ENCODE measurements at places on chromosomes 16 and 17.
A peak's percentile ranks its signal among the peaks of the same experiment; 100 is the strongest.

GRCh38 chr17:70144260-70144846, 25.0 kb upstream of the KCNJ2 start:
- DNase-seq = no peak

DNA sequence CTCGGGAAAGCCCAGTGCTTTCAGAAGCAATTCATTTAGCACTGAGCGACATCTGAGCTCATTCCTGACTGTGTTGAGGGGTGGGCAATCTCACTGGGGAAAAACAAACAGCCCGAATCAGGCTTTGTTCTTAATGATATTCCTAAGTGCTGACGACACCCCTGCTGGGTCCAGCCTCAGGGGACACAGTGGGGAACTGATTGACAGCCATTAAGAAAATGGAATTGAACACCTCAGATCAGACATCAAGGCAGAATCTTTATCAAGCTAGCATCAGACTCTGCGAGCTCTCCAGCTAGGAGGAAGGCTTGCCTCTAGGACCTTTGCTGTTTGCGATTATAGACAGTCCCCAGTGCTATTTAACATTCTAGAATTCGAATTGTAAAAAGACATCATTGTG, 22.5 kb upstream of the LYRM9 start:
- no peak for DNase-seq

DNA sequence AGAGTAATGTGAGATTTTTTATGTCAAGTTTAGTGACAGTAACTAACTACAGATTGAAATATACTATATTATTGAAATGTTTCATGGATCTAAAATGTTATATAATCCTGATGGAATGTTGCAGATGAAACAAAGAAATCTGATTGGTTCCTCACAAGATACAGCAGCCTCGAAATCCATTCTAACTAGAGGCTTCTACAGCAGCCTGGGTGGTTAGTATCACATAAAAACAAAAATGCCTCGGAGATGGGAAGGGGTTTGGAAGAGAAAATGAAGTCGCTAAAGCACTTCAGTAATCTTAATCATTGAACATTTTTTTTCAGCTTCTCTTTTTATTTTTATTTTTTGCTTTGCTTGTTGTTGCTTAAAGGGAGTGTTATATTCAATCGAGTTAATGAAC, 75.2 kb downstream of the TANC2 start:
- DNase-seq = no peak

DNA sequence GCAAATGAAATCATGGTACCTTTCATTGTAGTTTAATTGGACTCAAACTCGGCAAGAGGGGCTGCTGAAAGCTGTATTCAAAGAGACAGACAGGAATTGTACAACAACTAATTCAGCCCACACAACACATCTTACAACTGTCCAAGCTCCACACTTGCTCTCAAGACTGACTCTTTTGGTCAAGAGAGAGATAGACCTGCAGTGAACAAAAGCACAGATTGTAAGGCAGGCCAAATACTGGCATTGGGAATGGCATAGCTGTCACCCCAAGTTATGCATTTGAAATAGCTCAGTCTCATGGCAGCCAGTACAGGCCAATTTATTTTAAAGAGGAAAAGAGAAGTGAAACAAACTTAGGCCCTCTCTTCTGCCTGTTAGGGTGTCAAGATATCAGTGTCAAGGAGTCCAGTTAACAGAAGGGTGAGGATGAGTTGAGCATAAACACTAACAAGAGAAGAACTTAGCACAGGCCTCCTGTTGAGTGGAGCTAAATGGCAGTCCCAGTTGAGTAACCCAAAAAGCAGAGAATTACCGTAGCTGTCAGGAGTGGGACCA, 215.7 kb downstream of the IRX3 start:
- DNase-seq = no peak

- DNase-seq = no peak
Measured at GRCh38 chr16:530111-530817, 2.8 kb downstream of the CAPN15 start.

- no peak for DNase-seq
Measured at GRCh38 chr17:8124350-8125153, 646 bp upstream of the HES7 start.

GRCh38 chr16:68291227-68291626, 19.5 kb downstream of the SLC7A6OS start:
- DNase-seq = no peak

DNA sequence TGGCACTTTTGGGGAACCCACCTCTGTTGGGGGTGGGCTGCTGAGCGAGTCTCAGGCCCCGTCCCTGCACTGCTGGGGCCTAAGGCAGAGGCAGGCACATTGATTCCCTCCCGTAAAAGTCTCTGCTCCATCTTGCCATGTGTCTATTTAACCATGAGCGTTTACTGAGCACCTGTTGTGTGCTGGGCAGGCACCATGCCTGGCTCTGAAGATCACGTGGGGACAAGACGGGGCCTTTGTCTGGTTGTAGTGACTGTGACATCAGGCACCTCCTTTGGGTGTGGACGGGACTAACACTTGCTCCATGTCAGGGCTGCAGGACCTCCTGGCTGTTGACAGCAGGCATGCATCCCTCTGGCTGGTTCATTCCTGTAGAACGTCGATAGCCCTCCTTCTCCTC, 204.7 kb upstream of the CIBAR2 start:
- DNase-seq = no peak

DNA sequence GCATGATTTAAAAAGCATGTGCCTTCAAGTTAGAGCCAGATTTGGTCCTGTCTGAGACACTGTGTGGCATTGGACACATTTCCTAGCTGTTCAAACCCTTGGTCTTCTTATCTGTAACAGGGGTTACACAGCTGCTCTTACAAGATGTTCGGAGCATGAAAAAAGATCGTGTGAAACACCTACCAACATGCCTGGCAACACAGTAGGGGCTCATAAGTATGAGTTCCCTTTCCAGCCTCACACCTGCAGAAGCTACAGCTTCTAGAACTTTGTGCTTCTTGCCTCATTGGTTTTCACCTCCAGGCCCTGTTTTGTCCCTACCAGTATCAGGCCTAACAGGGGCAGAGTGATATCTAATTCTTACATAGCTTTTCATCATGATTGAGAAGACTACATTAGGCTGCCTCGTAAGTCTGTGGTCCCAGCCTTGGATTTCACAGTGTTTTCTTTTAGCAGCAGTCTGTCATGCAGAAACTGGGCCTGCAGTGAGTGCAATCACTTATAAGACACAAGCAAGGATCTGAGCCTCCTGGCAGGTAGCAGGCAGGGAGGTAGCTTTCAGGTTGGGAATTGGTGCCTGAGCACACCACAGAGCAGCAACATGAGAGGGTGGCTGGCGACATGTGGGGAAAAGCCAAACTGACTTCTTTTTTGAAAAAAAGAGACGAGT, 78.8 kb downstream of the CCDC182 start:
- no peak for DNase-seq

DNA sequence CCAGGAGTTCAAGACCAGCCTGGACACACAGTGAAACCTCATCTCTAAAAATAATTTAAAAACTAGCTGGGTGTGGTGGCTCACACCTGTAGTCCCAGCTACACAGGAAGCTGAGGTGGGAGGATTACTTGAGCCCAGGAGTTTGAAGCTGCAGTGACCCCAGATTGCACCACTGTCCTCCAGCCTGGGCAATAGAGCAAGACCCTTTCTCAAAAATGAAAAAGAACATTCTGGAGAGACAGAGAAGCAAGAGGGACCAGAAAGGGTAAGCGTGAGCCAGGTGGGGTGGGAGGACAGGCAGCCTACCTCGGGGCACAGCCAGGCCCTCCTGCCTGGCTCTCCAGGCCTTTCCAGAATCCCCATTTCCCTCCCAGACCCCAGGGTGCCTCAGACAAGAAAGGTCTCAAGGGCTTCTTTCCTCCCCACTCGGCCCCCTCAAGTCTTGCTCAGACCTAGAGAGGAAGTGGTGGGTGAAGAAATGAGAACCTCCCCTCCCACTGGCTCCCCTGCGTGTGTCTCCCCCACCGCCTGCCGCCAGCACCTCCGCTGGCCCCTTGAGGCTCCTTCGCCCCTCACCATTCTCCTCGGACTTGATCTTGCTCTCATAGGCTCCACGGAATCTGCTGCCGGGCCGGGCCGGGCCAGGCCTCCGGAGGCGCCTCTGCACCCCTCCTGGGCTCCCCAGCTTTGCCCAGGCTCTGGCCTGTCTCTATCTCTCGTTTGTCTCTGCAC, 503 bp downstream of the C16orf54 start:
- DNase-seq = peak; percentile 71

DNA sequence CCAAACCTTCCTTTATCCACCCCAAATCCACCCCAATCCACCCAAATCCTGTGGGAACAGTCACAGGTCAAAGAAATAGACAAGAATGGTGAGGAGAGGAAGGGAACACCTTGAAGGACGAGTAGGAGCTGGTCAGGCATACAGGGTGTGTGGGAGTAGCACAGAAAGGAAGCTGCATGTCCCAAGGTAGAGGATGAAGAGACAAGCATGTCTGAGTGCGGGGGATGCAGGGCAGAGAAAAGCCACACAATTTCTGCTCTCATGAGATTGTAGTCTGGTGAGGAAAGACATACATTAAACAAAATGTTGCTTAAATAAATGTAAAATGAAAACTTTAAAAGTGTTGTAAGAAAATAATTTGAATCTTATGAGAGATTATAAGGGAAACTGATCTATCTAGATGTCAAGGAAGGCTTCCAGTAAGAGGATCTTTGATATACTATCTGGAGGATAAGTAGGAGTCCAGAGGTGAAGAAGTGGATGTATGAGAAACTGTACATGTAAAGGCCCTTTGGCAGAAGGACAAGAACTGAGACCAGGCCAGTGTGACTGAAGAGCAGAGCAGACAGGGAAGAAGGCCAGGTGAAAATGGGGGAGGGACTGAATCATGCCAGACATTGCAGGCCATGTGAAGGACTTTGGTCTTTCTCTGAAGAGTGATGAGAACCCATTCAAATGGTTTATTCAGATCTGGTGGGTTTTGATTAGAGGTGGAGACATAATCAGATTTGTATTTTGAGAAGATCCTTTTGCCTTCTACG, 18.6 kb downstream of the TMEM98 start:
- DNase-seq = no peak

GRCh38 chr17:59154292-59154720, 680 bp downstream of the SKA2 start:
- DNase-seq = no peak

DNA sequence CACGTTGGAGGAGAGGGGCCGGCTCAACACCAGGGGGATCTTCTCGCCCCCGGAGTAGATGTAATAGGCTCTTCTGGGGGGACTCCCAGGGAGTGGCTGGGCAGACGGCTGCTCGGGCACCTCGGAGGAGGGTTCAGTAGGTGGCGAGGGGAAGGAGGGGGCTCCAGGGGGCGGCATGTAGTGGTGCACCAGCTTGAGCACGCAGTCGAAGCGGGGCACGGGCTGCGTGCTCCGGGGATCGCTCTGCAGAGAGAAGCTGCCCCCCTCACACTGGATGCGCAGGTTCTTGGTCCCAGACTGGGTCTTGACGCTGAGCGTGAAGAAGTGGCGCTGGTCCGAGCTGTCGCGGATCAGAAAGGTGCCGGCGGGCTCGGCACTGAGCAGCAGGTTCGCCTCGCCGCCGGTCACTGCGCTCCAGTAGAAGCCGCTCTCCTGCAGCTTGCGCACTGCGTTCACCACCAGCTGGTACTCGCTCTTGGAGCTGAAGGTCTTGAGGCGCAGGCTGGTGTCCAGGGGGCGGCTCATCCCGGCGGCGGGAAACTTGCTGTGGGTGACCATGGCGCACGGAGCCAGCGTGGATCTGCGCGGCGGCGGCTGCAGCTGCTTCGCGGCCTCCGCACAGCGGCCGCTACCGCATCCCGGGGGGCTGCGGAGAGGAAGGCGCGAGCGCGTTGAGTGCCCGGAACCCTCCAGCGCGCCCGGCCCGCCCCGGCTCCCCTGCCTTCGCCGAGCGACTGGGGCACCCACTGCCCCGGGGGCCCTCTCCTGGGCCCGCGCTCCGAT, 1.1 kb downstream of the SOCS3 start:
- DNase-seq = no peak

DNA sequence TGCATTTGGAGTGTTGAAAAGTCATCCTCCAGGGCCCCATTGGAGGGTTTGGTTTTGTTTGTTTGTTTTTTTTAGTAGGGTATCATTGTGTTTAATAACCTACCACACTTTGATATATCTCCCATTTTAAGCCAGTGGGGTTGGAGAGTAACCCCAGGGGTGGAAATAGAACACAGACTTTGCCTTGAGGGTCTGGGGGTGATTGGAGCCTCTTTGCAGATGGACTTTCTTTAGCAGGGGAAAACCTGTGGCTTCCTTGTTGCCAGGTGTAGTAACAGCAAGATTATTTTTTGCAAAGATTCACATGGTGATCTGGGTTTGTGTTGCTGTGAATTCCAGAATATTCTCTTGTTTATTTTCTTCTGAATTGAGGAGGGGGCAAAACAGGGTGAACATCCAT, 1.5 kb downstream of the ABCC1 start:
- no peak for DNase-seq

GRCh38 chr16:81891736-81892364, 112.8 kb downstream of the PLCG2 start:
- DNase-seq = no peak

- no peak for DNase-seq
Measured at GRCh38 chr17:19897903-19898302, 30.2 kb upstream of the ULK2 start.

DNA sequence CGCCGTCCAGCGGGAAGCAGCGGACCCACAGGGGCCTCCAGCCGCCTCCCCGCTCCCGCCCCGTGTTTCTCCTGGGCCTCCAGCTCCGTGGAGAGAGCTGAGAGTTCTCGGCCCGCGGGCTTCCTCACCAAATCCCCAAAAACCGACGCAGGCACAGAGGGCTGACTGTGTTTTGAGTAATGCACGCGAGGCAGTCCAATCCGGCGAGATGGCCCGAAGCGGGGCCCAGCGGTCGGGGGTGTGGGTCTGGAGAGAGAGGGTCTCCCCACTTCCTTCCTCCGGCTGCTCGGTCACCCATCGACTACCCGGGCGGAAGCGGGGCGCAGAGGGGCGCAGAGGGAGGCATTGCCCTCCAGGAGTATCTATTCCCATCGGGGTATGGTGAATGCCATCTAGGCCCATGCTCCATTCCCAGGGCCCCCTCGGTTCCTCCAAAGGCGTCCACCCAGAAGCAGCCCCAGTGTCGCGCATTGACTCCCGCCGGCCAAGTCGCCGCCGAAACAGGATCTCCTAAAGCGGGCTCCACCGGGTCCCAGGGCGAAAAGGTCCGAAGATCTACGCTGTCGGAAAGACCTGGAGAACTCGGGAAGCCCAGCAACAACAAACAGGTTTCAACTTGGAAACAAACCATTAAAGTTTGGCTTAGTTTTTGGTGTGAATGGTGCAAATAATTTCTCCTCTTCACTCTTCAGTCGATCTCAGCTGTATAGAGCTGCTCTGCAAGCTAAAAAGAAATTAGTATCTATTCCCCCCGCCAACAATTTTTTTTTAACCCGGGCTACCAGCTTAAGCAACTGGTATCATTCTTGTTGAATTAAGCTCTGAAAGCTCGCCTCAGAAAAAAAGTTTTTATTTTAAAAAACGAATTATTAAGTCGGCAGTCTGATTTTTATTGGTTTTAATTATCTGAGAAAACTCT, 19.2 kb upstream of the HOXB13 start:
- no peak for DNase-seq

DNA sequence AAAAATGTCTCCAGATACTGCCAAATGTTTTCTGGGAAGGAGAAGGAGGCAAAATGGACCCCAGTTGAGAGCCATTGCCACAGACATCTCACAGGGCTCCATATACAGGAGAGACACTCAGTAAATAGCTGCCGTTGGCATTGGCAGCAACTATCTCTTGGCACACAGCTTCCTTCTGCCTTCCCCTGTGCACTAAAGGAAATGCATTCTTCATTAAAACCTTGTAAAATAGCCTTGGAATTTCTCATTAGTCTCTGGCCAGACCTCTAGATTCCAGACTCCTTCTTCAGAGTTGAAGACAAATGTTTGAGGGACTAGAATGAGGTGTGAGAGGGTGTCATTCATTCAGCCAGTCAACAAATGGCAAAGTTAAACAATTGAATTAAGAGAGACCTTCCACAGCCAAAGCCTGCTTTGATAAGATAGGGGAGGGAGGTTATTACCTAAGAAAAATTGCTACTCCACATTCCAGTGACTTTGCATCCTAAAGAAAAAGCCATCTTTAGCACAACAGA, 223.9 kb upstream of the HS3ST3A1 start:
- DNase-seq = no peak

All from CD4-positive, alpha-beta T cell treated with Interferon gamma for 1 hour (primary cell).